ENCODE measurements at places on chromosomes 5 and 9.

- DNase-seq = no peak
These were observed 214.9 kb upstream of the WWC1 start for GRCh38 chr5:168076561-168076991.

- DNase-seq = no peak
These were observed 156.0 kb upstream of the CDKN2B start for GRCh38 chr9:22165144-22165543.

GRCh38 chr5:29077451-29077850 is 2039.1 kb upstream of the CDH9 start:
- no peak for DNase-seq

DNA sequence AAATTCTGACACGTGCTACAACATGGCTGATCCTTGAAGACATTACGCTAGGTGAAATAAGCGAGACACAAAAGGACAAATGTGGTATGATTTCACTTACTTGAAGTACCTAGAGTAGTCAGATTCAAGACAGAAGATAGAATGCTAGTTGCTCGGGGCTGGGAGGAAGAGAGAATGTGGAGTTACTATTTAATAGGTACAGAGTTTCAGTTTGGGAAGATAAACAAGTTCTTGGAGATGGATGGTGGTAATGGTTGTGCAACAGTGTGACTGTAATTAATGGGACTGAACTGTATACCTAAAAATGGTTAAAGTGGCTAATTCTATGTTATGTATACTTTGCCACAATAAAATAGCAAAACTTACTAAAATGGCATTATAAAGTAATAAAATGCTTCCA is 34.4 kb downstream of the PAM start:
- no peak for DNase-seq

DNA sequence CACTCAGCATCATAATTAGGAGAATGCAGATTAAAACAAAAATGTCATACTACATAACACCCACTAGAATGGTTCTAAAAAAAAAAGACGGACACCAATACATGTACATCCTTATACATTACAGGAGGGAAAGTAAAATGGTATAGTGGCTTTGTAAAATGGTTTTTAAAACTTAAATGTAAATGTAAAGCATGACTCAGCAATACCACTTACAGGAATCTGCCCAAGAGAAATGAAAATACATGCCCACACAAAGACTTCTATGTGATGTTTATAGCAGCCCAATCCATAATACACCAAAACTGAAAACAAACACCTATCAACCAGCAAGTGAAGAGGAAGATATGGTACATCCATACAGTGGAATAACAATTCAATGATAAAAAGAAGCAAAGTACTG is 939.1 kb upstream of the ACO1 start:
- no peak for DNase-seq

DNA sequence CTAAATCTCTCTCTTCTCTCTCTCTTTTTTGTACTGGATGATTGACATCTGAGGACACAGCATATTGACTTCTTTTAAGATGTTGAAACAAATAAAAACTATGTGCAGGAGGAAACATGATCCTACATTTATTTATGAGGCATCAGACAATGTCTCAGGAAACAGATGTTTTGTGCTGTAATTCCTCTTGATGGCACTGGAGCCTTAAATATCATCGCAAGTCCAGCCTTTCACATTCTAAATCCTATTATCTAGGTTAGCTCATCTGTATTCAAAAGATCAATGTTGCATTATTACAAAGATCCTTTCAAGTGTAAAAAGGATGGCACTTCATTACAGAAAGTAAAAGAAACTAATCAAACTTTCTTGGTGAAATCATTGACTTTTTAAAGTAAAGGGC is 63.9 kb downstream of the MAT2B start:
- DNase-seq = no peak

DNA sequence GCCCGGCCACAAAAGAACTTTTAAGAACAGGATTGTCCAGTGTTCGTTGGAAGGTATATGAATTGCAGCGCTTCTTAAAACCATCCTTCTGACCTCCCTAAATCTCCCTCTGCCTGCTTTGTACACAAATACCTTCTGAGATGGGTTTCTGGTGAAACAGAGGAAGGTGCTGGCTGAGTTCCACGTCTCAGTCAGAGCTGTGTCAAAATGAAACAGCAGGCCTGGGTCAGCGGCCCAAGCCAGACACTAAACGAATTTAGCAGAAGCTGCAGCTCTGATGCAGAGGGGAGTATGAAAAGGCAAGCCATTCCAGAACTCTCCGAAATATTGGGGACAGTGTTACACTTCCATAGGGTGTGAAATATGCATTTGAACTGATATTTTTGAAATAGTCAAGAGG is 37.8 kb upstream of the CRB2 start:
- DNase-seq = no peak

GRCh38 chr9:86488345-86488744 is 134.1 kb upstream of the TUT7 start:
- DNase-seq = no peak

GRCh38 chr9:93670208-93671019 is 94.0 kb downstream of the PHF2 start:
- peak; percentile 22 for DNase-seq

DNA sequence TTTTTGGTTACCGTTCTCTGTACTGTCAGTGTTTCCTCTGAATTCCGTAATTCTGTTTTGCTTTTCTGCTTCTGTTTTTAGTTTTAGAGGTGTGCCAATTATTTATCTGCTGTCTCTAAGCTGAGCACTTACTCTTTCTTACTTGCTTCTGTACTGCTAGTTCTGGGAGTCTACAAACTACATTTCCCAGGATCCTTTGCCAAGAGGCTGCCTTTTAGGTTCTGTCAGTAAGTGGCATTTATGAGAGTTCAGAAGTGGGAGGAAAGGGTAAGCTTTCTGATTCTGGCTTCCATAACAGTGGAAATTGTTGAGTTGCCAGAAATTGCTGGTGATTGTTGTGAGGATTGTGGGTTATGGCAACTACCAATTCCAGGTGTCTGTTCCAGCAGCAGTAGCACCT is 102.4 kb downstream of the OSTF1 start:
- no peak for DNase-seq

GRCh38 chr9:133553973-133554713 is 19.6 kb downstream of the ADAMTSL2 start:
- no peak for DNase-seq

DNA sequence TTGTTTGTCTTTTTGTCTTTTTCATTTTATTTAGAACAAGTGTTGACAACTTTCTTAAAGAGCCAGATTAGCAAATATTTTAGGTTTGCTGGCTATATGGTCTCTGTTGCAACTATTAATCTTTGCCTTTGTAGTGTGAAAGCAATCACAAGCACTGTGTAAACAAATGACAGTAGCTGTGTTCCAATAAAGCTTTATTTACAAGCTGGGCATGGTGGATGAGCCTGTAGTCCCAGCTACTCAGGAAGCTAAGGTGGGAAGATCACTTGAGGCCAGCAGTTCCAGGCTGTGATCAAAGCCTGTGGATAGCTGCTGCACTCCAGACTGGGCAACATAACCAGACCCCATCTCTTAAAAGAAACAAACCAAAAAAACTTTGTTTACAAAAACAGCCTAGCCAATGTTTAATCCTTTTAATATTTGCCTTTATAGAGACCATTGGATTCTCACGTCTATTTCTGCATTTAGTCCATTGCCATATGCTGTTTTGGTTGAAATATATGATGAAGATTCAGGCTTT is 2.5 kb downstream of the C5orf22 start:
- no peak for DNase-seq

- DNase-seq = no peak
These were observed 34.4 kb downstream of the MACROH2A1 start for GRCh38 chr5:135364421-135365262.

GRCh38 chr9:109143881-109144562 is 23.0 kb downstream of the FRRS1L start:
- no peak for DNase-seq

DNA sequence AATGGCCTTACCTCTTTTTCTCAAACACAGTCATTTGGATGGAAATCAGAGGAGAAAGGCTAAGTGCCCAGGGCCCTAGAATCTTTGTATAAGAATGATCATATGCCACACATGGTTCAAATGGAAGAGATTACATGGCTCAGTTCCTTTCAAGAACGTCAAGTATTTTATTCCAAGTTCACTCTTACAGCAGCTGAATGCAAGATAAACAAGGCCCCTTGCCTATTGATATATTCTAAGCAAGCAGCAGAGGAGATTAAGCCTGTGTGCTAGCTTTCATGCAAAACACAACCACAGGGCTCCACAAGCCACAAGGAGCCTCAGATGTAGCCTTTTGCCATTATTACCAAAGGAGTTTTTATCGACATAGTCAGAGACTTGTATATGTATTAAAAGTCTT is 55.3 kb upstream of the SLCO6A1 start:
- no peak for DNase-seq

DNA sequence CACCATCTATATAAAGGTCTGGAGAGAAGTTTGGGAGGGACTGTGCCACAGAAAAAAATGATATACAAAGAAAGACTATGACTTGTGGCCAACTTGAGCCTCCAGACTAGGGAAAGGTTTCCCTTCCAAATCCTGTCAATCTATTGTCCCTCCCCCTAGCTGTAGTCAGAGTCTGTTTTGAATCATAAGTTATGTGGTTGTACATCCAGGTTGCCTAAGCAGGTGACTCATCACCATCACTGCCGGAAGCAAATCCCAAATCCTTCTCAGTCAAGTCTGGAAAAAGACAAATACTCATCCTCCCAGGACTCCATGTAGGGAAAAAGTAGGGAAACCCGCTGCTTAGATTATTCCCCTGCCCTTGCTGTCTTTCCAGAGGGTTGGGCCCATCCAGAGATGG is 235.7 kb downstream of the CDK5RAP2 start:
- DNase-seq = no peak

GRCh38 chr5:11027660-11028059 is 266.6 kb upstream of the DAP start:
- DNase-seq = no peak

DNA sequence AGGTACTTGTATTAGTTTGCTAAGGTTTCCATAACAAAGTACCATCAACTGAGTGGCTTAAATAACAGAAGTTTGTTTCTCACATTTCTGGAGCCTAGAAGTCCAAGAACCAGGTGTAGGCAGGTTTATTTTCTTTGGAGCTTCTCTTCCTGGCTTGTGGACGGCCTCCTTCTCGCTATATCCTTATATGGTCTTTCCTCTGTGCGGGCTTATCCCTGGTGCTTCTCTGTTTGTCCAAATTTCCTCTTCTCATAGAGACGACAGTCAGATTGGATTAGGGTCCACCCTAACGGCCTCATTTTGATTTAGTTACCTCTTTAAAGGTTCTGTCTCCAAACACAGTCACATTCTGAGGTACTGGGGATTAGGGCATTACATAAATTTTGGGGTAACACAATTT is 88.3 kb downstream of the RMI1 start:
- no peak for DNase-seq

GRCh38 chr5:15492545-15492944 is 7.4 kb upstream of the FBXL7 start:
- no peak for DNase-seq

DNA sequence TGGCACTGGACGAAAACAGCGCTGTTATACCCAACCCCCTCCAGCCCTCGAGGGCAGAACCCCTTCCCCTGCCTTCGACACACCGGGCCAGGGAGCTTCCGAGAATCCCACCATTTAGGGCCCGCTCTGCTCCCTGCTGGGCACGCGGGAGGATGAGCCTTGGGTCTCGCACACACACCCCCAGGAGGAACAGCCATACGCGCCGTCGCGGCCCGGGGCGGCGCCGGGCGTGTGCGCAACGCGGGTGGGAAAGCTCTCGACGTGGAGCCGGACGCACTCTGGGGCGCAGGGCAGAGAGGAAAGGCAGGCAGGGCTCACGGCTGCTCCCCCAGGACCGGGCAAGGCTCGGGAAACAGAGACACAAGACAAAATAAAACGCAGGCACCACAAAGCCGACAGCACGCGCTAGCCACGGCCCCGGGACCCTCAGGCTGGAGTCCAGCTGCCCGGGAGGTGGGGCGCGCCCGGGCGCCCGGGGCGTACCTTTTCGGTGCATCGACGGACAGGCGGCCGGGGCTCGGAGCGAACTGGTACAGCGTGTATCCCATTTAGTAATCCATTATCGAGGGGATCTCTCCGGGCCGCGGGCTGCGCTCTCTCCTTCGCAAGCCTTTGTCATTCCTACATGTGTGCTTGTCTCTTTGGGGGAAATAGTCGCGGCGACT is 789 bp downstream of the SEMA6A start:
- no peak for DNase-seq

GRCh38 chr9:77949751-77950436 is 81.7 kb downstream of the GNAQ start:
- no peak for DNase-seq
